SIG-M5 (cell line): ENCODE measurements at places on chromosomes 7 and 10.
A peak's percentile ranks its signal among the peaks of the same experiment; 100 is the strongest.

DNA sequence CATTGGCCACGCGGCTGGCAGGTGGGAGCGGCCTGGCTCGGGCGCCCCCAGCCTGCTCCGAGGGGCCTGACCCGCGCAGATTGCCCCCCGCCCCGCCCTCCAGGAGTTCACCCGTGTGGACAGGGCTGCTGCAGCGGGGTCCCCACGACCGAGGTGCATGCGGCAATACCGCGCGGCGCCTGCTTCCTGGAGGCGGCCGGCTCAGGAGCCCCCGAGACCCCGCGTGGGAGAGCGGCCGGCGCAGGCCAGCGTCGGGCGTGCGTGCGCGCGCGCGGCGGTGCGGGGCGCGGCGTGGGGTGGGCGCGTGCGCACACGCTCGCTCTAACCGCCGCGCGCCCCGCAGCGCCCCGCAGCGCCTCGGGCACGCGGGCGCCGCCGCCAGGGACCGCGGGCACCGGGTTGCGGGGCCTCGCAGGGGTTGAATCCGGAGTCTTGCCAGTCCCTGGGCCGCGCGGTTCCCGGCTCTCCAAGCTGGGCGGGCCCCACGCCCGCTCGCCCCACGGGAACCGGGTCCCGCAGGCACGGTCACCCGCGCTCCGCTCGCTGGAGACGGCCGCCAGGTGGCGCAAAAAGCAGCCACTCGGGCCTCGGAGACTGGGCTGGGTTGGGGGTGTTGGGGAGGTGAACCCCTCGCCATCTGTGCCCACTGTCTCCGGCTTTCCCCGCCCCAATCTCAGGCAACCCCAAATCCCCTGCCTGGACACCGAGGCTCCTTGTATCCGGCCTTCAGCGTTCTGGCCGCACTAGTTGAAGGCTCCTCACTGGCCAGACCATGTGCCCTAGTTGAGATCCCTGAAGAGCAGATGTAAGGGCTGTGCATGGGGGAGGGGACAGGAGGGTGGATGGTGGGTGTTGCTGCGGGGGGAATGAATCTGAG lies 1.3 kb upstream of the ACHE start:
- DNase-seq, result no peak

DNA sequence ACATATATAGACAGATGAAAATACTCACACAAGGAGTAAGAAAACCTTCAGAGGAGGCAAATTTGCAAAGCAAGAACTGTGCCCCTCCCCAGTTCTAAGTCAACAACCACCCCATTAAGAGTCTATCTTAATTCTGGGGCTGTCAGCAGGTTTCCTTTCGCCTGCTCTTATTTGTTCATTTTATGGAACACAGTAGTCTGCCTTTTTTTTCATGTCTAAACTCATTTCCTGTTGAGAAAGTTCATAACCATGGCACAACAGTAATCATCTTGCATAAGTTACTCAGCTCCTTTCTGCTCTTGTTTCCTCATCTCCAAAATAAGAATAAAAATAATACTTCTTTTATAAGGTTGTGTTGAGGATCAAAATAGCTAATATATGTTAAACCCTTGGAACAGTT lies 25.8 kb upstream of the AMPH start:
- peak; percentile 4 for DNase-seq

DNA sequence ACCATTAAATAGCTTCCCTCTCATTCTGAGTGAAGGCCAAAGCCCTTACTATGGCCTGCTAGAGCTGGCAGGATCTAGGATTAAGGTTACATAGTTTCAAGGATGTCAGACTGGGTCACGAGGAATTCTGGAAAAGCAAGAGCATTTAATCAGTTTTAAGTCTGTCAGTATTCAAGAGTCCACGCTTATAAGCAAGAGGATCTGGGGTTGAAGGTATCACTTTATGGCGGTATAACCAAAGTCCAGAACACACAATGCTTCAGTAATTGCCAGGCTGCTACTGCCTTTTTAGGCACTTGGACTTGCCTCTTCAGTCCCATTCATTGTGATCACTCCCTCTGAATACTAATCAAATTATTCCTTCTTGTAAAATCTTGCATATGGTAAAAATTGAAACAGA lies 101.0 kb downstream of the HBP1 start:
- DNase-seq, result no peak

- DNase-seq, result no peak
Measured at GRCh38 chr7:38831259-38831996, 77.6 kb downstream of the VPS41 start.

DNA sequence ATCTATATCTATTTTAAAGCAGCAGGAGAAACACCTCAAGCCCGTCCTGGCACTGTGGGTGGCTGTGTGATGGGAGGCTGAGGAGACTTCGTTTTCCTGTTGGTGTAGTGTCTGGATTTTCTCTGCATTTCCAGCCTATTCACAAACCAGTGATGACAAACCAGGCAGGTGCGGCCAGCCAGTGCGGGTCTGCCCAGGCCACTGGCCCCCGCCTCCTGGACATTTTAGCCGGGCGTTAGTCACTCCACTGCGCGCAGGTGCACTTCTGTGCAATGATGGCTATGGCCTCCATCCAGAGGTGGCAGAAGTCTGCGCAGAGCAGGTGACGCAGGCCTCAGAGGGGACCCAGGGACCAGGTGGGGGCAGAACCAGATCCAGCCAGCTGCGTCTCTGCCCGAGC lies 64.9 kb upstream of the PITRM1 start:
- DNase-seq, result no peak

- no peak for DNase-seq
Measured at GRCh38 chr7:79063019-79063698, 390.3 kb downstream of the MAGI2 start.

GRCh38 chr10:84903320-84903719 lies 574.9 kb downstream of the CCSER2 start:
- no peak for DNase-seq

DNA sequence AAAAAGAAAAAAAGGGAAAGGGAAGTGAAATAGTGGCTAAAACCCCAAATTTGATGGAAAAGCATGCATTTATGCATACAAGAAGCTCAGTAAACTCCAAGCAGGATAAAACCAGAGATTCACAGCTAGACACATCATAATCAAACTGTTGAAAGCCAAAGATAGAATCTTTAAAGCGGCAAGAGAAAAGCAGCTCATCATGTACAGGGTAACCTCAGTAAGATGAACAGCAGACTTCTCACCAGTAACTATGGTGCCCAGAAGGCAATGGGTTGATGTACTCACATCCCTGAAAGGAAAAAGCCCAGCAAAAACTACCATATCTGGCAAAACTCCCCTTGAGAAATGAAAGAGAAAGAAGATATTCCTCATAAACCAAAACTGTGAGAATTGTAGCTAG lies 60.4 kb downstream of the TPST1 start:
- no peak for DNase-seq

GRCh38 chr10:42990721-42991441 lies 86.0 kb upstream of the RET start:
- no peak for DNase-seq

DNA sequence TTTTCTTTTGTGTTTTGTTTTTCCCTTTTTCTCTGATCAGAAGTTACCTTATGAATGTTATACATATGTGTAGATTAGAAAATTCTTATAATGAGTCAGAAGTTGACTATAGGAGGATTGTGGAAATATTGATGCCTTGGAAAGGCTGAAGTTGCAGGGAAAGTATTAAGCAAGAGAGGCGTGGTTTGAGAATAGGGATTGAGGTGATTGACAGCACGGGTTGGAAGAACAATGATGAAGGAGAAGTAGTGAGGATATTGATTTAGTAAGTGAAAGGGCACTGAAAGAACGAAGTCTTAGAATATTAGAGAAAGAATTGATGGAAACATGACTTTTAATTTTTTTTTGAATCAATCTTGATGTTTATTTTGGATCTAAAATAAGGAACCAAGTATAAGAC lies 176.0 kb downstream of the EXOC4 start:
- DNase-seq, result no peak

GRCh38 chr7:94394437-94395140 lies at the start of gene COL1A2:
COL1A2 (plus strand) TSS chr7:94394895; CDS start chr7:94395032, 137 bp downstream.
- no peak for DNase-seq

- no peak for DNase-seq
Measured at GRCh38 chr7:154794147-154794780, 208.7 kb downstream of the PAXIP1 start.

GRCh38 chr7:31553661-31554081 lies 39.8 kb downstream of the ITPRID1 start:
- no peak for DNase-seq

GRCh38 chr7:155187061-155187785 lies 110.5 kb upstream of the INSIG1 start:
- DNase-seq, result no peak

DNA sequence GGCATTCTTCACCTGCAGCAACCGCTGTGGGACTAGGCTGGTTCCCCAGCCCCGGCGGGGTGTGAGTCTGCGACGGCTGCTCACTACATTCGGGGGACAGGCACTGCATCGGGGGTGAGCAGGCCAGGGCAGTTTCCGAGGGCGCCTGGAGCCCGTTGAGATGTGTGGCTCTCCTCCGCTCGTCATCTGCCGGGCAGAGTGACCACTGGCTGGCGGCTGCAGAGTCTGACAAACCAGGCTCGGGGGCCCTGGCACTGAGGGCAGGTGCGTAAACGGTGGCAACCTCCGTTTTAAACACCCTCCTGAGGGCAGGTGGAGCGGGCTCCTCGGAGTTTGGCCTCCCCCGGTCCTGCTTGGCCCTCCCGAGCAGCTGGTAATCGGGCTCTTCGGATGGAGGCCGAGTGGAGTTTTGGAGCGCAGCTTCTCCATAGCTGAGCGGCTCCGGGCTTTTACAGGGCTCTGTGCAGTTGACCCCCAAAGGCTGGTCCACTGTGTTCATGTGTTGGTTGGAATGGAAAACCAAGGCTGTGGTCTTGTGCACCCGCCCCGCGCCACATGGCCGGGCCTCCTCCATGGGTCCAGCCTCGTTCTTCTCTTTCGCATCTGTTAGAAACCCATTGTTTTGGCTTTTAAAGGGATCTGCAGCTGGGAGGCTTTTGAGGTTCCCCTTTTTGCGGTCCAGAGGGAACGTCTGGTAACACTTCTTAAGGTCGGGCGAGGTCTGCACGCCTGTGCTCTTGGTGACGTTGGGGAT lies 20.9 kb downstream of the INSYN2A start:
- DNase-seq, result no peak

- DNase-seq, result no peak
Measured at GRCh38 chr7:31550432-31550831, 36.5 kb downstream of the ITPRID1 start.

- no peak for DNase-seq
Measured at GRCh38 chr7:87032604-87033339, 26.7 kb downstream of the ELAPOR2 start.

DNA sequence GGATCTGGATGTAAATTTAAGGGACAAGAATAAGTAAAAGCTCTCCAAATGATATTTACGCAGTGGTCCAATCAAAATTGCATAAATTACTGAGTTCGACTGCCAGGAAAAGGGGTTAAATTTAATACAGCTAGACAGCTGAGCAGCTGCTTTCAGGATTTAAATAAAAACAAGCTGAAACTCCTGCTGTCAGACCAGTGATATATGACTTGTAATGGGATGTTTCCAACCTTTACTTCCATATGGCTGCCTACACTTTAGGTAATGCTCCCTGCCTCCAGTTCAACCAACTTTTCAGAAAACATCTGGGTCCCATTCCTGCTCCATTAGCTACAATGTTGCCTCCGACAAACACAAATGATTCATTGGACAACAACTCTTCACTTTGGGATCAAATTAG lies 326.3 kb upstream of the DGKB start:
- no peak for DNase-seq

- no peak for DNase-seq
Measured at GRCh38 chr10:106513352-106513771, 651.1 kb downstream of the SORCS1 start.

DNA sequence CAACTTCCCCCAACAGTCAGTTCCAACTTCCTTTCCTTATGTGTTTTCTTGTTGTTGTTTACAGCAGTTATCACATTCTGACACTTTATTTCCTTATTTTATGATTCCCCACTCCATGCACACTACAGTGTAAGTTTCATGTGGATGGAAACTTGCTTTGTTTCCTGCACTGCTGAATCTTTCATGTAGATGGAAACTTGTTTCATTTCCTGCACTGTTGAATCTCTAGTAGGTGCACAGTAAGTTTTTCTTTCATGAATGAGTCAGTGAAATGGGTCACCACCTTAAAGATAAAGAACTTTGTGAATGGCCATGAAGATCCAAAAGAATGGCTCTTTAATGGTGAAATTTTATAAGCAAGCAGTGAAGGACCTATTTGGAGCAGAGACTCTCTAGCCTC lies 61.4 kb downstream of the SHOC2 start:
- DNase-seq, result no peak

GRCh38 chr7:39606352-39606751 lies 17.0 kb upstream of the RALA start:
- no peak for DNase-seq

DNA sequence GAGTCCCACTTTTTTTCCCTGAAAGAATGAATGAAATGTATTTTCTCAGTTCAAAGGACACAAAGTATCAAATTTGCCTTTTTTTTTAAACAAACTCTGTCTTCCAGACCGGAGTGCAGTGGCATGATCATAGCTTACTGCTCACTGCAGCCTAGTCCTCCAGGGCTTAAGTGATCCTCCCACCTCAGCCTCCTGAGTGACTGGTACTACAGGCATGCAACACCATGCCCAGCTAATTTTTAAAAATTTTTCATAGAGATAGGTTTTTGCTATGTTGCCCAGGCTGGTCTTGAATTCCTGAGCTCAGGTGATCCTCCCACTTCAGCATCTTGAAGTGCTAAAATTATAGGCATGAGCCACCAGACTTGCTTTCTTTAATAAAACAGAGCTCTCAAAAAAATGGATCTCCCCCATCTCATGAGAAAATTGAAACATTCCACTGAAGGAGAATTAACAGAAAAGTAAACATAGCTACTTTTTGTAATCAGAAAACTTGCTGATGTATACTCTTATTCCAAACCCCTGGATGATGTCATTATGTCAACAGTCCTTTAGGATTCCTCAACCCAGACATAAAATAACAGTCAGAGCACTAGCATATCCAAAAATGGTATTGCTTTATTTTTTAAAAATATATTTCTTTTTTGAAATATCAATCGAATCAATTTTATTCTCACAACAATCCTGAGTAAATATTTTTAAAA lies 12.3 kb upstream of the TRDMT1 start:
- DNase-seq, result no peak

GRCh38 chr10:115969591-115969990 lies 303.4 kb downstream of the GFRA1 start:
- no peak for DNase-seq

- DNase-seq, result no peak
Measured at GRCh38 chr7:150313870-150314269, 9.3 kb upstream of the LRRC61 start.

GRCh38 chr10:8037199-8037801 lies 17.2 kb upstream of the GATA3 start:
- DNase-seq, result no peak

- peak; percentile 82 for DNase-seq
Measured at GRCh38 chr10:110305767-110306451, 1.2 kb upstream of the SMNDC1 start.
